SK-N-SH (cell line): ENCODE measurements at places on chromosomes 6 and 20. TPM values are rescaled to one million over a fixed set of nuclear protein-coding genes. Genes with fewer than 3 reads are reported as not detected.

Gene SMIM29
- polyA plus RNA-seq: 50.2 and 52.2 TPM in 2 replicates

Gene MUC21
- polyA plus RNA-seq: not detected in 2 replicates

Gene SLC22A16
- polyA plus RNA-seq: not detected in 2 replicates

Gene CNR1
- not detected in 2 replicates for polyA plus RNA-seq
